Cortex of kidney (tissue), 1 donor: ENCODE measurements at places on chromosomes 1 and 21.

DNA sequence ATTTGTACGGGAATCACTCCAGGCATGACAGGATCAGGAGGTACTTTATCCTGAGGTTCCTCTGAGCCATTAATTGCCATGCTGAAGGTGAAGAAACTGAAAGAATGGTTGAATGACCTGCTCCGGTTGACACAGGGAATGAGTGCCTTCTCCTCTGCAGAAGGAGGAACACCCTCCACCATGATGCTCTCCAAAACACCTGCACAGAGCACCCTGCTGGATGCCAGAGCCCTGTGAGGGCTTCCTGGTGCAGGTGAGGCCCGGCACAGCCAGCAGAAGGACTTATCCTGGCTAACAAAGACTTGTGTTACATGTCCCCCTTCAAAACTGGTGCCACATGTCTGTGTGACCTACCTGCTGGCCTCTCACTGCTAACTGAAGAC is 14.3 kb upstream of the LBR start:
- no peak for DNase-seq

GRCh38 chr1:51058858-51059257 is 43.2 kb upstream of the C1orf185 start:
- no peak for DNase-seq

DNA sequence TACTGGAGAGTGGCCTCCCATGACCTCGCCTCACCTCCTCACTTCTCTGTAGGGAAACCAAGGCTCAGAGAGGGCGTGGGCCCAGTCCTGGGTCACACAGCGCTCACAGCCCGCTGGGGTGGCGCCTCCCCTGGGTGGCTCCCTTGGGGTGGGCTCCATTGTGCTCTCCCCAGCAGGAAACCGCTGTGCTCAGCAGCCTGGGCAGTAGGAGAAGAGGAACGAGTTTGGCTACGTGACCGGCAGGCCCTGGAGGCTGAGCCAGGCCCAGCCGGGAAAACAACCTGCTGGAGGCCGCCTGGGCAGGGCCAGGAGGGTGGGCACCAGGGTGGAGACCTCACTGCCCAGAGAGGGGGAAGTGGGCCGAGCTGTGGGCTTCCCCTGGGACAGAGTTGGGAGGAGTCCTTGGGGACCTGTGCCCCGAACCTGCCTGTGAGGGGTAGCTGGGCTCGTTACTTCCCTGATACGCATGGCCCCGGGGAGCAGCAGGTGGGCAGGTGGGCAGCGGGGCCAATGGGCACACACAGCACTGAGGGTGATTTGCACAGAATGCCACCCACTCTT is 15.0 kb upstream of the FAM131C start:
- no peak for DNase-seq

GRCh38 chr1:55958498-55958897 is 620.9 kb downstream of the PLPP3 start:
- DNase-seq: no peak

DNA sequence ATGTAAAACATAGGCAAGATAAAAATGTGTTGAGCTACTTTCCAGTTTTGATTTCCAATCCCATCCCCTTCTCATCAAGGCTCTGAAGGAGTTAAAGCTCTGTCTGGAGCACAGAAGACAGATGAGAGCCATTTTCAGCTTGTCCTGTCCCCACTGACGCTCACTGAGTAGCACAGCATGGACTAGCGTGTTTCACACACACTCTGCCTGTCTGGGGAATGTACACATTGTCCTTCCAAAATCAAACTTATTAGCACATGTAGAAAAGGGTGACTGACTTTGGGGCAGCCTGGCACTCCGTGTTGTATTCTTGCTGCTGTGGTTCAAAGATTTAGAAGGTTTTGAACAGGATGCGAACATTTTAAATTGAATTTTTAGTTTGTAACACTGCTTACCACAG is 139.2 kb downstream of the NEK7 start:
- no peak for DNase-seq

- no peak for DNase-seq
Observed at GRCh38 chr1:44678626-44679025, 4.1 kb downstream of the ARMH1 start.

- DNase-seq: no peak
Observed at GRCh38 chr21:41283211-41283818, 33.3 kb upstream of the FAM3B start.

- no peak for DNase-seq
Observed at GRCh38 chr21:26212220-26212619, 41.6 kb upstream of the APP start.

- no peak for DNase-seq
Observed at GRCh38 chr1:30277415-30277814, 446.0 kb downstream of the MATN1 start.

- DNase-seq: no peak
Observed at GRCh38 chr1:26053718-26054560, 8.0 kb upstream of the SLC30A2 start.

- no peak for DNase-seq
Observed at GRCh38 chr1:69737527-69738185, 169.9 kb downstream of the LRRC7 start.

DNA sequence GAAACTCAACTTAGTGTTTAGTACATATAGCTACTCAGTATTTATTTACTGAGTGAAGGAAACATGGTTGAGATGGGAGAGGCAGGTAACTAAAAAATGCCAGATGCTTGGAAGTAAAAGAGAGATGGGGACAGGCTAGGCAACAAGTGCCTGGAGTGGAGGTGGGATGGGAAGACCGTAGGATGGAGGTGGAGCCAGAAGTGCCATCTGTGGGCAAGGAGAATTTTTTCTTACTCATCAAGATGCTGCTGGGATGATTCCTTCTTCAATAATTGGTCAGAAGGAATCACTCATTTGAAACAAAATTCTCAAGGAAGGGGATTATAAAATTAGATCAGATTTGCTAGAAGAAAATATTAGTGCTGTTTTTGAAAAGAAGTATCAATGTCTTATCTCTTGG is 72.9 kb downstream of the IFI44 start:
- no peak for DNase-seq

- DNase-seq: no peak
Observed at GRCh38 chr1:2382621-2383361, 8.6 kb downstream of the MORN1 start.

DNA sequence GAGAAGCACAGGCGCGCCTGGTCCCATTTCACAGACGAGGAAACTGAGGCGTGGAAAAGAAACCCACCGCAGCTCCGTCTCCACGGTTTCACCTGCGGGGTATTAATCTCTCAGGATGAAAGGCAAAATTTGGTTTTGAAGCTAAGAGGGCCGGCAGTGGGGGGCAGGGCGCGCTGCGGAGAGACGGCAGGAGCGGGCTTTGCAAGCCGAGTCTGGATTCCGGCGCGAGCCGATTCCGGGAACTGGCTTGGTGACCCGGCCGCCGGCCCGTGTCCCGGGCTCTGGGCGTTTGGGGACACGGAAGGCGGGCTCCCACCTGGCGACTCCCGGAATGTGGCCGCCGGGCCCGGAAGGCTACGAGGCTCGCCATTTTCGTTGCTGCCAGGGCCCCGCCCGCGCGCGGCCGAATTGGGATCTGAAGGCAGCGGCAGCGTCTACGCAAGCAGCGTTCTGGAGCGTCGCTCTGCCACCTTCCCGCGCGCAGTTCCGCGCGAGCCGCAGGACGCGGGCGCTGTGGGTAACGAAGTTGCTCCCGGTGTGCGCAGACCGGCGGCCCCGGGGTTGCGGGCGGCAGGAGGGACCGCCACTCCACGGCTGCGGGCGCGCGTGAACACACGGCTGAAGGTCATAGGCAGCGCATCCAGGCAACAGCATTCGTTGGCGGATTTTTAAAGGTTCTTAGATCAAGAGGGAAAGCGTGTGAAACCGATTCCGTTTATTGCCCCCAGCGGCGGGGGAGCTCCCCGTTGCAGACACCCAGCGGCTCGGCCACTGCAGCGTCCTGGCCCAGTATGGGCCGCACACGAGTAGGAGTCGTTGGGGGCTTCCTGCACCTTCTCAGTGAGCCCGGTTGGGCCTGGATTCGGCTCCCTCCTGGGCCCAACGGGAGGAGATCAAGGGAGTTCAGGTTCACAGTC is 5.4 kb upstream of the PRDM16 start:
- no peak for DNase-seq

GRCh38 chr1:49576327-49576901 is 447.3 kb downstream of the AGBL4 start:
- DNase-seq: no peak

DNA sequence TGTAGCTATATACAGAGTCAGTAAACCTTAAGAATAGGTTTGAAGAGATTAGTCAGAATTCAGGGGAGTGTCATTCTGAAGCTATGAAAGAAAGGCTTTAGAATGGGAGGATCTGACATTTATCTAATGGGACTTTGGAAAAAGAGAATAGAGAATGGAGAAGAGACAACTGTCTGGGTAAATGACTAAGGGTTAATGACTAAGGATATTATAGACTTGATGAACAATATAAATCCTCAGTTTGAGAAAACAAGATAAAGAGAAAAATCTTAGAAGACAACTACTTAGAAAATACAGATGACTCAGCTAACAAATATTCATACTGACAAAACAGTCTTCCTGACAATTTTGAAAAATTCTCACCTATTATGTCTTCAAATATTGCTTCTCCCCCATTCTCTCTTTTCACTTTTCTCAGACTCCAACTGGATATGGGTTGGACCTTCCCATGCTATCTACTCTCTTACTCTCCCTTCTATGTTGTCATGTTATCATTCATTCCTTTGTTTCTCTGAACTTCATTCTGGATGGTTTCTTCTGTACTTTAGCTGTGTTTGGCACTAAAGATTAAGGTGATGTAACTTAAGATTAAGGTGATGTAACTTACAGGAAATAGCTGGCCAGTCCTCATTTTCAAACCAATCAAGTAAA is 20.4 kb downstream of the SLC16A1 start:
- no peak for DNase-seq

DNA sequence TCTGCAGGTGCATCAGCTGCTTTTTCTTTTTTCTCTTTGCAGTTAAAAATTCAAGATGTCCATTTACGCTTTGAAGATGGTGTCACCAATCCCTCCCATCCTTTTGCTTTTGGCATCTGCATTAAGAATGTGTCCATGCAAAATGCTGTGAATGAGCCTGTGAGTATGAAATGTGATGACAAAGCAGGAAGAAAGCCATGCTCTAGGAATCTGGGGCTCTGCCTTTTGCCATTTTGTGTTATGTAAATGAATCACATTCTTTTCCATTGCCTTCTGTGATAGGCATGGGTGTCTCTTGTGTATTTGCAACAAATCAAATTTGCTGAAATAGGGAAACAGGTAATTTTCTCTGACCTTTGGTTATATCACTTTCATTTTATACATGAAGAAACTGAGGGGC is 19.4 kb downstream of the VPS13D start:
- DNase-seq: no peak

GRCh38 chr1:245260110-245260882 is 105.5 kb downstream of the KIF26B start:
- no peak for DNase-seq

- no peak for DNase-seq
Observed at GRCh38 chr1:23910144-23910543, 3.0 kb downstream of the CNR2 start.

- no peak for DNase-seq
Observed at GRCh38 chr1:231983588-231984193, 357.1 kb downstream of the DISC1 start.

DNA sequence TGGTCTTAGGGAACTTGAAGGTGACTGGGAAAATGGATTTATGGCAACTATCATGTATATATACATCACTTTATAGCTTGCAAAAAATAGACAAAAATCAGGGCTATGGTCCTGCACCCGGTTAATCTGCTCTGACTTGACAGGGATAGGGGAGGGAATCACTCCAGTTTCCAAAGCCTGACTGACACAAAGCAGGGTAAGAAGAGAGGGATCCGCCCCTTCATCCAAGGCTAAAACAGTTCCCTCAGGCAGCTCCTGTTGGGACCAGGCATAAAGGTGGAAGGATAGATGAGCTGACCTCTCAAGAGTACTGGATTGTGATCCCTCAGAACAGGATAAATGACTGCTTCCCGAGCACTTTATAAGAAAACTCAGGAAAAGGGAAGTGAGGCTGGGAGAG is 1.4 kb downstream of the PBXIP1 start:
- DNase-seq: no peak

- DNase-seq: no peak
Observed at GRCh38 chr1:201330541-201330940, 46.9 kb downstream of the TNNT2 start.

DNA sequence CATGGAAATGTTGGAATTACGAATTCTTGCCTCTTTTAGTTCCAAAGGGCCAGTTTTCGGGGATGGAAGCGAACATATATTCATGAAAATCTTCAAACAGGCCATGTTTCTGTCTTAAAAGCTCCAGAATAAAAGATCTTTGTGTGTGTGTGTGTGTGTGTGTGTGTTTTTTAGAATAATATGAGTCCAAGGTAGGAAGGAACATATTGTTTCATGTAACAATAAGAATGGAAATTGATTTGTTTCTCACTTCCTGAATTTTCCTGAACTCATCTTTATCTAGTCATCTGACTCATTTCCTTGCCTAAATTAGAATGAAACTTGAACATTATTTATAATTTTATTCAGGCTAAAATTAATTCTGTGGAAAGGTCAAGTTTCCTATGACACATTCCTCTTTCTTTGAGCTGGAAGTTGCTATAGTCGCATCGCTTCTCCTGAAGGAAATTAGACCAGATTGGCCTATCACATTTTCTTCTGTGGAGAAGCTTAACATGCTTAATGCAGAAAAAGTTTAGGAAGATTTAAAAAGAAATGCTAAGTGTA is 805.1 kb upstream of the ADAMTS5 start:
- no peak for DNase-seq

DNA sequence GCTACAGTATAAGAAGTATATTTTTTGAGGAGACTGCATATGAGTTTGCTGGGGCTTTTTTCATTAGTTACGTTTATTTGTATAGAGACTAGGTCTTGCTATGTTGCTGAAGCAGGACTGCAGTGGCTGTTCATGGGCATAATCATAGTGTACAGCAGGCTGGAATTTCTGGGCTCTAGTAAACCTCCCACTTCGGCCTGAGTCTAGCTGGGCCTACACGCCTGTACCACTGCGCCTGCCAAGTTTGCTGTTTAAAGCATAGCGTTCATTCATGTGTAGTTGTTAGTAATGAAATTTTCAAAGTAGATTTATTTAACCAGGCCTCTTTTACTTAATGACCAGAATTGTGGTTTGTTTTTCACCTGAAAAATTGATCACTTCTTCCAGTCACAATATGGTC is 33.8 kb downstream of the HS2ST1 start:
- no peak for DNase-seq

GRCh38 chr1:65059930-65060538 is 88.0 kb upstream of the AK4 start:
- DNase-seq: no peak

DNA sequence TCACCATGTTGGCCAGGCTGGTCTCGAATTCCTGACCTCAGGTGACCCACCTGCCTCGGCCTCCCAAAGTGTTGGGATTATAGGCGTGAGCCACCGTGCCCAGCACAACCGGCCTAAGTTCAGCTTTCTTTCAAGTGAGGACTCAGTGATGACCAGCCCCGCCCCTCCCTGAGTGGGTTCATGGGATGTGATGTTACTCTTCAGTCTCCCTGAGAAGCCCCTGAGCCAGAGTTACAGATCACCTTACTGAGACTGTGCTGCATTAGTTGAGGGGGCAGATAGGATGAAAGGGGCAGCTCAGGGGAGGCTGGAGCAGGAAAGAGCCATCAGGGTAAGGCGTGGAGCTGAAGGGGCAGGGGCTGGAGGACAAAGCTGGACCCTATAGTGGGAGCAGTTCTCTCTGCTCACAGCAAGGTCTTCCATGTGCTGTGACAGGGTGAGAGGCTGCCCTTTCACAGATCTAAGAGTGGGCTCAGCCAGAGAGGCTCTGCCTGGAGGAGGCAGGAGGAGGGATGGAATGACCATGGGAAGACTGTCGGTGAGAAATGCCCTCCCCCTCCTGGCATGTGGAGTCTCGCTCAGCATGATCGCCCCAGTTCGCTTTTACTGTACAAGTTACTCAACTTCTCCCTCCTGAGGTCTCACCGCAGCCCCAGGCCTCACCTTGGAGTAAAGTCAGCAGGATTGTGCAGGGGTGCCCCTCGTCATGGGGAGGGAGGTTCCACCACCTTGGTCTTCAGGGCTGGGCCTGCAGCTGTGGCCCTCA is 13.4 kb downstream of the SH2D2A start:
- no peak for DNase-seq
